ENCODE measurements at places on chromosomes 13 and 19.

DNA sequence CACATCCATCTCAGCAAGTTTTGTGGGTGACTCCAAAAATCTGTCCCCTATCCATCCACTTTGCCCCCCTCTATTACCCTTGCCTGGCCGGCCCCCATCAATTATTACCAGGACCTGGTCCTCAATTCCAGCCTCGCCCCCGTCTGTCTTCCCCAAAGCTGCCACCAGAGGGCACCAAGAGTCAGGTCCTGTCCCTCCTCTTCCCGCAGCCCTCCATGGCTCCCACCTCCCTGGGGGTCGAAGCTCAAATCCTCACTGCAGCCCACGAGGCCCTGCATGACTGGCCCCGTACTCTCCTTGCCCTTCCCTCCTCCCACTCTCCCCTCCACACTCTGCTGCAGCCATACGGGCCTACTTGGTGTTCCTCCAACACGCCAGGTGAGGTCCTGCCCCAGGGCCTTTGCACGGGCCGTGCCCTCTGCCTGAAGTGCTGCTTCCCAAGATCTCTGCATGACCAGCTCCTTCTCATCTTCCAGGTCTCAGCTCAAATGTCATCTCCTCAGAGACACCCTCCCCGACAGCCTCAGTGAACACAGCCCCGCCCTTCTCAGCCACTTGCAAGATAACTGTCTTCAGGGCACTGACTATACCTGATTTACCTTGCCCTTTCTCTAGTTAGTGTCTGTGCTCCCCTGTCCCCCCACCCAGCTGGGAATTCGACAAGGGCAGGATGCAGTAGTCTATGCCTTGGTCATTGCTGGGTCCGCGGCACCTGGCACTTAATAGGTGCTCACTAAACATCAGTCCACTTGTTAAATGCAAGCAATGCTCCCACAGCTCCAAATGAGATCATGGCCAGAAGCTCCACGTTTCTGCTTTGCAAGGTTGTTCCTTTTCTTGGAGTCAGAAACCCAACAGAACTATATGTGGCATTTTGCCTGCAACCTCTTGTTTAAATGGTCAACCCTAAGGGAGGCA is 16.8 kb upstream of the SEMA6B start:
- DNase-seq, result peak; percentile 20

DNA sequence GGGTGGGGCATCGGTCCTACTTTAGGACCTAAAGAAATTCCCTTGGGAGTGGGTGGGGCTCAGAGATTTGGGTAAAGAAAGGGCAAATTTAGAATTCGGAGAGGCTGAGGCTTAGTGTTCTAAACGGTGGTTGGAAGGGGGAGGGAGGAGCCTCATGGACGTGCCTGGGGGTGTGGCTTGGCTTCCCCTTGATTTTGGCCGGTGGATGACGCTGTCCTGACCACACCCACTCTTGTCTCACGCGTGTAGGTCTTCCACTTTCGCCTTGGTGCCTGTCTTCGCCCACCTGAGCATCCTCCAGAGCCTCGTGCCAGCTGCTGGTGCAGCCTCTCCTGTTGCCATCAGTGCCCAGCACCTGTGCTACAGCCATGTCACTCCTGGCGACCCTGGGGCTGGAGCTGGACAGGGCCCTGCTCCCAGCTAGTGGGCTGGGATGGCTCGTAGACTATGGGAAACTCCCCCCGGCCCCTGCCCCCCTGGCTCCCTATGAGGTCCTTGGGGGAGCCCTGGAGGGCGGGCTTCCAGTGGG is 1.2 kb upstream of the NUP62 start:
- no peak for DNase-seq

DNA sequence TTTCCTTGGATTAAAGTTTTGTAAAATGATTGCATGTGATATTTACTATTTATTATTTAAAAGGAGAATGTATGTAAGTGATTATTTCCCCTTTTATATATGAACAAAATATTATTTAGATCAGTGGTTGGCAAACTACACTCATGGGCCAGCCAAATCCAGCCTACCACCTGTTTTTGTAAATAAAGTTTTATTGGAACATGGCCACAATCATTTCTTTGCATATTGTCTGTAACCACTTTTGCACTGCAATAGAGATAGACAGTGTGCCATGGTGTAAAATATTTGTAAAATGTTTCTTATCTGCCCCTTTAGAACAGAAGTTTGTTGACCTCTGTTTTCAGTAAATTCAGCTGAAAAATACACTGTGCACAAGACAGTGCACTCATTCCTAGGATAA is 426.4 kb downstream of the MYO16 start:
- DNase-seq, result no peak

- DNase-seq, result no peak
Measured at GRCh38 chr13:44199627-44200207, 173.9 kb upstream of the SERP2 start.

GRCh38 chr13:111080642-111081041 is 34.5 kb upstream of the ARHGEF7 start:
- no peak for DNase-seq

DNA sequence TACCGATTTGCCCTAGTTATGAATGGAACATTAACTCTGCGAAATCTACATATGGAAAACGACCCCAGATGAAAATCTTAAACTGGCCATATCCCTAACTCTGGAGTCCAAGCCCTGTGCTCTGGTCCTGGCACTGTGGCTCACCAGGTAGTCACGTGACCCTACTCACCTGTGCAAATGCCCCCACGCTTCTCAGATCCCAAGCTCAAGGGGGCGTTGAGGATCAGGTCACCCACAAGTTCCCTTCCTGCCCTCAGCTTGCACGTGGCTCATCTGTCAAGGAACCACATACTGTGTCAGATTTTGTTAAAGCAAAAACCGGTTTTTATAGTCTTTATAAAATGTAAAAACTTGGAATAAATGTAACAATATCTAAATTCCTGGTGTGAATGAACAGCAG is 324.0 kb downstream of the SHISA2 start:
- DNase-seq, result no peak

DNA sequence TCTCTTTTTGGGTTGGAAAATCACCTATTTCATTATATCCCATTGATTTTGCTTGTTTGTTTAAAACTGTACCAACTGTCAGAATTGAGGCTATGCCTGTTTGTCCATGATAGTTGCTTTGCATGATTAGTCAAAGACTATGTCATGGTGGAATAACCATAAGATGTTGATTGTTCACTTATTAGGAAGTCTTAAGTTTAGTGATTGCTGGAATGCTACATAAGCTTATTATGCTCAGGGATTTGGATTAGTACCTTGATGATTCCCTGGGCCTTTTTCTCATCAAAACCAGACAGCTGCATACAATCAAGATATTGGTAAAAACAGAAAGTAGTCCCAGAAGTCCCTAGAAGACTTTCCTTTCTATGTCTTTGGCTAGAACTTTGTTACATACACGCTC is 954.7 kb downstream of the PCDH9 start:
- DNase-seq, result no peak

- no peak for DNase-seq
Measured at GRCh38 chr13:34026308-34026707, 208.4 kb downstream of the RFC3 start.

DNA sequence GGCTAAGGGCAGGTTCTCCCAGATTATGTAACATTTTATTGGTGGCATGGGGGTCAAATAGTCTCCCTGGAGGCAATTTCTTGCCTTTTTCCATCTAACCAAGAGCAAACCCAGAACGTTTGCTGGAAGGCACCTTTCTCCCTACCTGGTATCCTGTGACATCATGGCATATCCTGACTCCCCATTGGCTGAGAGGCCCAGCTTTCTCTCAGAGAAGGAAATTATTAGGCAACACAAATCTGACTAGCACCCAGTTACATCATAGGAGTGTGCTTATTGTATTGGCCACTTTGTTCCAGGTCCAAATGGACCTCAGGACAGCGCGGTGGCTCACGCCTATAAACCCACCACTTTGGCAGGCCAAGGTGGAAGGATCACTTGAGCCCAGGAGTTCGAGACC is 13.0 kb downstream of the NTN5 start:
- DNase-seq, result no peak
